Smooth muscle cell of trachea (primary cell): ENCODE measurements at places on chromosomes 12 and 14. TPM values are rescaled to one million over a fixed set of nuclear protein-coding genes. Genes with fewer than 3 reads are reported as not detected.

Gene BRAP
- total RNA-seq = 19.5 and 20.5 TPM in 2 replicates

Gene PCED1B
- not detected in 2 replicates for total RNA-seq

Gene PRB2
- not detected in 2 replicates for total RNA-seq

Gene BCL11B
- total RNA-seq = under 0.01 TPM in 1 of 2 replicates, not detected in the other

Gene RHOJ
- total RNA-seq = 1.9 and 2.0 TPM in 2 replicates

Gene SUSD6
- total RNA-seq = 6.8 and 7.0 TPM in 2 replicates

Gene ACRBP
- total RNA-seq = 0.29 and 0.50 TPM in 2 replicates

Gene ACSM4
- not detected in 2 replicates for total RNA-seq

Gene OR4E2
- not detected in 2 replicates for total RNA-seq

Gene ESR2
- 0.29 and 0.50 TPM in 2 replicates for total RNA-seq

Gene NEK9
- 77.7 and 165 TPM in 2 replicates for total RNA-seq

Gene INSM2
- total RNA-seq = under 0.01 TPM in 1 of 2 replicates, not detected in the other

Gene VRTN
- not detected in 2 replicates for total RNA-seq

Gene PSEN1
- 52.2 and 52.6 TPM in 2 replicates for total RNA-seq

Gene DIO2
- total RNA-seq = 6.0 and 16.1 TPM in 2 replicates

Gene SNAPC1
- 8.1 and 9.9 TPM in 2 replicates for total RNA-seq

Gene OTX2
- not detected in 2 replicates for total RNA-seq

Gene C1QL4
- 0.17 and 0.29 TPM in 2 replicates for total RNA-seq

Gene LALBA
- total RNA-seq = not detected in 2 replicates

Gene EXOC3L4
- 0.44 and 0.99 TPM in 2 replicates for total RNA-seq

Gene RIPK3
- total RNA-seq = 2.9 and 6.8 TPM in 2 replicates

Gene CLEC12A
- total RNA-seq = not detected in 2 replicates

Gene CFAP54
- total RNA-seq = 2.8 and 3.1 TPM in 2 replicates

Gene MMP19
- 8.4 and 12.1 TPM in 2 replicates for total RNA-seq

Gene ADGRD1
- 1.9 and 17.4 TPM in 2 replicates for total RNA-seq

Gene LRRIQ1
- total RNA-seq = 0.17 and 0.44 TPM in 2 replicates

Gene HOXC6
- under 0.01 TPM in 2 replicates for total RNA-seq

Gene SLC39A5
- not detected in 2 replicates for total RNA-seq
